GM12878 (cell line): ENCODE measurements at places on chromosomes 1 and 21. TPM values are rescaled to one million over a fixed set of nuclear protein-coding genes. Genes with fewer than 3 reads are reported as not detected.

GRCh38 chr1:12135612-12136011, 31.2 kb upstream of the TNFRSF1B start:
- DNase-seq = no peak

- DNase-seq = no peak
Measured at GRCh38 chr1:29635501-29636263, 399.4 kb downstream of the PTPRU start.

DNA sequence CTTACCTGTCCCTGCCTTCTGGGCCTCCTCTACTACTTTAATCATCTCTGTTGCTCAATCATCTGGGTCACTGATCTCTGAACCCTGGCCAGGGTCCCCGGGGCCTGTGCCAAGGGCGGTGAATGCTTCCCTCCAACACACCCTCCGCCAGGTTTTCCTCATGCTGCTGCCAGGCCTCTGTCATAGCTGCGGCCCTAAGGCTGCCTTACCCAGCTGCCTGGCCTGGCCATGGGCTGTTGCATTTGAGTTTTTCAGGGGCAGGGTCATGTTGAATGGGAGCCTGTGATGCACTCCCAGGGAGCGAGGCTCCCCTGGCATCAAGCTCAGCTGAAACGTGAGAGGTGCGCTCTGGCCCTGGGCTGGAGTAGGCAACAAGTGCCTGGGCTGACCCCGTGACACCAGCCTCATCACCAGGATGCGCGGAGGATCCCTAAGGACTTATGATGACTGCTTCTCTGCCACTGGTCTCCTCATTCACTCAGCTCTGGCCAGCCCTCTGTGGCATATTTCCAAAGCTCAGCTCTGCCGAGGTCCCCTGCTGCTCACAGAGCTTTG, 7.6 kb downstream of the EDN2 start:
- DNase-seq = no peak

DNA sequence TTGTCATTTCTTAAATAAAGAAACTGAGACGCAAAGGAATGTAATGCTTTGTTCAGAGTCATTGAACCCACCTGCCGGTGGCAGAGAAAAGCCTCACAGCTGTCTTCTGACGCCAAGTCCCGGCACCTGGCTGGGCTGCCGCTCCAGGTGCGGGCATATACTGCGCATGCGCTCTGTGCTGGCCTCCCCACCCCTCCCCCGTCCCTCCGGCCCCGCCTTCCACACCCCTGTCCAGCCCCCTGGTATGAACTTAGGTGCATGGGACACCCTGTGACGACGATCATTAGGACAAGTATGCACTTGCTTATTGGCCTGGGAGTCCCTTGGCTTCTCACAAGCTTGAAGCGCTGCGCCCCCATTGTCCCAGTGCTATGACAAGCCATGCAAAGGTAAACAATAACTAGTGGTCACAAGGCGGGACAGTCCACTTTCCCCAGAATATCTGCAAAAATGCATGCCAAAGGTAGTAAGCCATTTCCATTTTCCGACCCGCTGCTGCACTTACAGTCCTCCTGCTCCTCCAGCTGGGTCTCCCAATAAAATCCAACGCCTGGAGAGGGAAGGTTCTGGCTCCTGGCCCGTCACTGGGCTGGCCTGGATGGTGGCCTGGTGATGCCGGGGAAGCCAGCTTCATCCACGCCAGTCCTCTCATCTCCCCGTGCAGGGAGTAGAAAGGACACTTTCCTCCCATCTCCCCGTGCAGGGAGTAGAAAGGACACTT, 100.4 kb downstream of the PSMG1 start:
- no peak for DNase-seq

DNA sequence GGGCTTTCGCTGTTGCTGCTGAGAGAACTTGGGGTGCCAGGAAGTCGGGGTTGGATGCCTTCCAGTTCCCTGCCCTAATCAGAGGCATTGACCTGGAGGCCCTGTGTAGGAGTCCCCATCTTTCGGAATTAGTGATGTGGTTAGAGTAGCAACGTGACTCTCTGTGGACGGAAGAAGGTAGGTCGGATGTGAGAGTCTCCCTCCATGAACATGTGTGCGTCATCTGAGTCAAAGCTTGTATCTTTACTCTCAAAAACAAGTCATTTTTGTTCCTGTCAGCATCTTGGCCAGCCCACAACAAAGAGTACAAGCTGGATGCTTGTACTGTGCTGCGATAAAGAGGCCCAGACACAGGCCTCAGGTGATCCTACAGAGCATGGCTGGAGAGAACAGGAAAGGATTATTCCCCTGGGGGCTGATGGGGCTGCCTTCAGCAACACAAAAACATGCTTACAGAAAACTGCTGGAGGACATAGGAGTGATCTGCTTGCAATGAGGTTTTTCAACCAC, 31.0 kb upstream of the IL10 start:
- DNase-seq = peak; percentile 98

DNA sequence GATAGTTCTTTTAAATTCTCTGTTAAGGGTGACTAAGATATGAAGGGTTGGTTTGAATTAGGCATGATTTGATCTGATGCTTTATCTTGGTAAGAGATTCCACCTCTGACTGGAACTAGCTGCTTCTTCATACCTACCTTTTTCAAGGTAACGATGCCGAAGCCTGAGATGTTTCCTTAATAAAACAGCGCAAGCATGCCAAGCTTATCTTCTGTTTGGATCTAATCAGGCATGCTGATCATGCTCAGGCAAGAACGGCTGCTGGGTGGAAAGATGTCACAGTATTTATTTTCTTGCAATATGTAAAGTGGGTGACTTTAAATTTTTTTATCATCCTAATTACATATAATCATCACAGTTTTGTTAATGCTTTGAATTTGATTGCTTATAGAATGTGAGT, 148.7 kb downstream of the ADGRL2 start:
- no peak for DNase-seq

DNA sequence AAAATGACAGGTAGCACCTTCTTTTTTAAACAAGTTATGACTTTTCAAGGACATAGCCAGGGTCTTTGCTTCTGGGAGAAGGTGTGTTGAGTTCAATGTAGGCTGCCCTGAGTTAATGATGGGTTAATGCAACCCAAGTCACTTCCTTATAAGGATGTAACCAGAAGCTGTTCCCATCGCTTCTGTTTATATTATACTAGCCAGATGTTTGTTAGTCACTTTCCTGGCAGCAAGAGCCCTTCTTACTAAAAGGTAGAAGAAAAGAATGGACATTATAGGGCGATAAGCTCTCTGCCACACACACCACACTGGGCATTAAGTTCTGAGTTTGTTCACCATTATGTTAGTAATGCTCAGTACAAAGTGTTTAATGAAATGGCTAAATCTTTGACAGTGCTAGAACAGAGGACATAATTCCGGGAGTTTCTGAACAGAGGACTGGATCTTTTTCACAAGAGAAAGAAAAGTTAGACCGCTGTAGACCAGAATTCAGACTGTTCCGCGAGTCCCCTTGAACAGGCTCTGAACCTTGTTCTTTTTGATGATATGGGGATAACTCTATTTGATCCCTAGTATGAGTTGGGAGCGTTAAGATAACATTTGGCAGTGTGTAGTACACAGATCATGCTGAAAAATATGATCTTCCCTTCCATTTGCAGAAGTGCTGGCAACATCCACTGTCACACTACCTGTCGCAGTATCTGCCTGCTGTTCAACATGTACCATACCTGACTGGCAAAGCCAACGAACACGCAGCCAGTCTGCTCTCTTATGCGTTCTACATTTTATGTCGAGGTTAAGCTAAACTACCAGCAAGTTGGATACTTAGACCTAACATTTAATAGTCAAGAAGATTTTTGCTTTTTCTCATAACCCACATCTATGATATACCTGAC, 41.0 kb downstream of the DEGS1 start:
- no peak for DNase-seq

DNA sequence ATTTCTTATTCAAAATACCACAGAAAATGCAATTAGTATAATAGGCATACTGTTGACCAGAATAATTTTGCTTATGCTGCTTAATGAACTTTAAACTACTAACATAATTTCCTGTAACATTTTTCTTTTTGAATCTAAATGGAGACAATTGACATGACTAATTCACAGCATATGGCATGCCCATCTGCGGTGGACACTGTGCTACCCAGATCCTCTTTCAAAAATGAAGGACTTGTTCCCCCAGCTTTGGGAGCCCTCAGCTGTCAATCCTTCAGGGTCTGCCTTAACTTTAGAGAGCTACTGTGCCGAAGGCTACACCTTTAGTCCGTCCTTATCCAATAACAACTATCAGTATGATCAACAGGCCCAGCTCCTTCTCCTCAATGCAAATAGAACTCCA, 789.0 kb downstream of the PLA2G4A start:
- DNase-seq = no peak

DNA sequence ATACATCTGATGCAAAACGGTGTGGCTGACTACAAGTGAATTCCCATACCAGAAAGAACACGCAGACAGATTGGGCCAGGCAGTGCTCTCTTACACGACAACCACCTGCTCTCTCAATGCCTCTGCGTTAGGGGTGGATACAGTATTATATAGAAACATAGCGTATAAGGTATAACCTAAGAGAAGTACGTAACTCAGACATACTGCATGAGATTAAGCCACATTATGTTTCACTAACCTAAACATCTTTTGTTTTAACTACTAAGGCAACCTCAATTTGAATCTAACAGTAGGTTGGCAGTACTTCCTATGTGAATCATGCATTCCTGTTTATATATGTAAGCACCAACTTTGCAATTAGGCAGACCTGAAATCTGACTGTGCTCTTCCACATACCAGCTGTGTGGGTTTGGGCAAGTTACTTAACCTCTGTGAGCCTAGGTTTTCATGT, 58.1 kb upstream of the COA6 start:
- no peak for DNase-seq

GRCh38 chr1:8395433-8395866, 77.5 kb downstream of the SLC45A1 start:
- DNase-seq = peak; percentile 51

DNA sequence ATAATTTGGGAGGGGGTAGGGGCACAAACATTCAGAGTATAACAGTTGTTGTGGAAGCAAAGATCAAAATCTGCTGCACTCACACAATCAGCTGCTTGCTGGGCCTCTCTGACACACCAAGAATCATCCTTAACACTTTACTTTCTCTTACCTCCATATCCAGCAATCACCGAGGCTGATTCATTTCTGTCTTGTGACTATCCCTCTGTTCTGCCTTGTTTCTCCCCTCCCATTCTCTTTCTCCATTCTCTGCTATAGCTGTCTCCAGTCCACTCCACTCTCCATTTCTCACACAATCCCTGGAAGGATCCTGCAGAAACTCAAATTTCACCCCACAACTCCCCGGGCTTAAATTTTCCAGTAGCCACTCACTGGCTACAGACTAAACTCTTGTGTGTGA, 91.8 kb upstream of the NGF start:
- no peak for DNase-seq

- no peak for DNase-seq
Measured at GRCh38 chr21:35924714-35925301, 135.5 kb downstream of the SETD4 start.

GRCh38 chr1:243268751-243269460, 13.1 kb downstream of the SDCCAG8 start:
- DNase-seq = no peak

DNA sequence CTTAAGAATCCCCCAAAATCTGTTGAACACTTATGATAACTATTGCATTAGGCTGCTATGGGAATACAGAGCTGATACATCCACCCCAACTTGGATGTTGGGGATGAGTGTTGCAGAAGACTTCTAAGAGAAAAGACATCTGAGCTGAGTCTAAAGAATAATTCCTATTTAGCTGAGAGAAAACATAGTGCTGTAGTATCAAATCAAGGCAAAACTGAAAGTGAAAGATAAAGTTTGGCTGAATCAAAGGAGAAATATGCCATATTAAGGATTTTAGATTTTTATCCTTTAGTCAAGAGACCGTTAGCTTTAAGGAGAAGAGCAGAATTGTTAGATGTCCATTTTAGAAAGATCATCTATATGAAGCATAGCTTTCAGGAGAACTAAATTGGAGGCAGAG, 726.9 kb upstream of the PTBP2 start:
- DNase-seq = no peak

DNA sequence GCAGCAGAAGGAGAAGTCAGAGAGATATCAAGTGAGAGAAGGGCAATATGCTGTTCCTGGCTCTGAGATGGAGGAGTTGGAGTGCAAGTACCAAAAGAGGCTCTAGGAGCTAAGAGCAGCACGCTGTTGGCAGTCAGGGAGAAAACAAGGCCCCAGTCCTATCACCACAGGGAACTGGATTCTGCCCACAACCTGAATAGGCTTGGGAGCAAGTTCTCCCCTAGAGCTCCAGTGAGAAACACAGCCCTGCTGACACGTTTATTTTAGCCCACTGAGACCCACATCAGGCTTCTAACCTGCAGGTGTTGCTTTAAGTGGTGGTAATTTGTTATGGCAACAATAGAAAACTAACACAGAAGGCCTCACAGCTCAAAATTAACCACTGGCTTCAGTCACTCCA, 31.8 kb upstream of the ZNF644 start:
- DNase-seq = no peak

DNA sequence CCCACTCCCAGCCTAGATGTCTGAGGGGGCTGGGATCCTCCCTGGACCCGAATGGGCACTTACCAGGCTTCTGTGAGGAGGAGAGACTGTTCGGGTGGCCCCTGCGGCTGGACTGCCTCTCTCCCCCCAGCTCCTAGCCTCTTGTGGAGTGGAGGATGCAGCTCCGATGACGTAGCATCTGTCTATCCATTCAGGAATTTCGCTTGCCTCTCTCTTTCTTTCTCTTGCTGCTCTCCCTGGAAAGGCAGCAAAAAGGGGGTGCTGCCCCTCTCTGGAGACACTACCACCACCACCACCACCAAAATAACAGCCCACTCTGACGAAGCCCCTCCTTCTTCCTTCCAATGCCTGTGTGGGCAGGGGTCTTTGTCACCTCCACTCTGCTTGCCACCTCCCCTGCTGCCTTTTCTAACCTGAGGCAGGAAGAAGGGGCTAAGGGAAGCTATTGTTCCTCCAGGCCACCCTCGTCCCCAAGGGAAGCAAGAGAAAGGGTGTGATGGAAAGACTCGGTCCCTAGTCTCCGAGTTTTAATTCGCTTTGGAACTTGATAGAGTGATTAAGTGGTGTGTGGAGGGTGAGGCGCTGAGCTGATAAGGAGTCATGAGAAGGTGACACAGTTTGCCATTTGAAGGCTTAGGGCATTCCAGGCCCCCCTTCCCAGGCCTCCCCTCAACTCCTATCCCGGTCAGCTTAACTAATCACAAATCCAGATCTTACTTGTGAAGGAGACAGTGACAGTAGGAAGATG, 60.5 kb downstream of the RHBG start:
- no peak for DNase-seq

The NCF2 gene
- 46.1 and 49.1 TPM in 2 replicates for polyA plus RNA-seq

The SPRR5 gene
- polyA plus RNA-seq = not detected in 2 replicates

The MRPL24 gene
- polyA plus RNA-seq = 132 and 140 TPM in 2 replicates

The PRDM16 gene
- polyA plus RNA-seq = not detected in 2 replicates

The PEX14 gene
- polyA plus RNA-seq = 20.6 and 22.2 TPM in 2 replicates

The CCDC17 gene
- polyA plus RNA-seq = 0.16 and 0.37 TPM in 2 replicates
